ENCODE measurements at places on chromosomes 13 and 19.

DNA sequence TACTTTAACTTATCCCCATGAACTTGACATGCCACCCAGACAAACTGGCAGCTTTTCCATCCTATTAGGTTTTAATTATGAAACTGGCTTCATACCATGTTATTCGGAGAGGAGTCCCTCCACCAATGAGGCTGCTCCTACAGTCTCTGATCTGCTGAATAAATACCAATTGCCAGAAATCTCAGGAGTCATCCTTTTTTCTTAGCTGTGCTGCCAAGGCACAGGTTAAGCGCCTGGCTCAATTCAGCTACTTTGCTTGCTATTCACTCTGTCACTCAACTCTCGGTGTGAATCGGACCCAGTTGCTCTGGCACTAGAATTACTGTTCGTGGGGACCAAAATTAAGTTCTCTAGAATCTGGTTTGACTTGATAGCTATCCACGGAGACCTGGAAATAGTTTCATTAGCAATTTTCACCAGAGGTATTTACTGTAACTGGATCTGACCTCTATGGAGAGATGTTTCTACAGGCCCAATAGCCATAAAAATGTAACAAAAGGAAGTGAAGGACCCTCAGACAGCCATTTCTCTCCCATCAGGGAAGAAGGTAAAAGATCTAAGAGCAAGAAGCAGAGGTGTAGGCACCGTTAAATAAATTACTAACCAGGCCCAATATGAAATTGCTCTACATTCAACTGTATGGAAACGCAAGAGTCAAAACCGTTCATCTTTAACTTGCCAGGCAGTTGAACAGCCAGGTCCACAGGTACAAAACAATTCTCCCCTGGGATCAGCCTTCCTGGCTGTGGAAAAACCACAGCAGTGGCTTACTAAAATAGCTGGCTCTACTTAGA lies 5.4 kb downstream of the ZC3H4 start:
- no peak for DNase-seq

DNA sequence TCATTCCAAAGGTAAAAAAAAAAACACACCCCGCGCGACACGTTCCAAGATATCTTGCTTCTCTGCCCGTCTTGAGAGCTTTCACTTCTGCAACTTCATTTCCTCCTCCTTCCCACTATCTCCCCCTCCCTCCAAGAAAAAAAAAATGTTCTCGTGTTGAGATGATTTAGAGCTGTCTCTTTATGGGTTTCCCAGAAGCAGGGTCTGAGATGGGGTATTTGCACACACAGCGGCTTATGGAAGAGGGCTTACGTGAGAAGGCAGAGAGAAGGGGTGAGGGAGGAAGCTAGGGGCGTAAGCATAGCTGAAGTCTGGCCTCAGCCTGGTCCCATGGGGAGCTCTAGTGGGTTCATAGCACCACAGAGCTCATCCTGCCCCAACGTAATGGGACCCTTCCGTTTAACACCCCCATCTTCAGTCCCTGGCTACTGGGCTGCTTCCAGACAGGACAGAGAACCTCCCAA lies 31.3 kb upstream of the USE1 start:
- no peak for DNase-seq

- DNase-seq = peak; percentile 84
Measured at GRCh38 chr19:7652061-7652641, 15.2 kb downstream of the STXBP2 start.

DNA sequence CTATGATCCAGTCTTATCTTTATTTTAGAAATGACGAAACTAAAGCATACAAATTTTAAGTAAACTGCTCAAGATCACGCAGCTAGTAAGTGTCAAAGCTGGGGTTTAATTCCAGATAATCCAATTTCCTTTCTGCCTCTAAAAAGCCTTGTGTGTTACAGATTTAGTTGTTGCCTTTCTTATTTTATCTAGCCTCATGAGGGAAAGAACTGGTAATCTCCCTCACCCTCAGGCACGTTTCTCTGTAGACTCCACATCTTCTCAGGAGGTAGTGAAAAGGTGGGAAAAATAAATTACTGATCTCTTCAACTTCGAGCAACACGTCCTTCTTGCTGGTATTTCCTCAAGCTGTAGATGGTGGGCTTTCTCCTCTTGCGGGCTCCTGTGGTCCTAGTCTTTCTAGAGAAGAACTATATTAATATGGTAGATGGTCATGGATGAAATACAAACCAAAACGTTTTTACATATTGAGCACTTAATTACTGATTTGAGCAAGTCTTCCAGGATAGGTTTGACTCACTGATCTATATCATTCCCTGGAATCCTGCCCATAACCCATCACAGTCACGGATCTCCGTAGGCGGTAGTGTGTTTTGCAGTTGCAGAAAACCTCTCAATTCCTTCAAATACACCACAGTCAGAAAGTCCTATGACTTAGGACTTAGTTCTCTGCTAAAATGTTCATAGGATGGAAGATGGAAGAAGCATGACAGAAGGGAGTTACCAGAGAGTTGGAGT lies 519.5 kb downstream of the DCT start:
- no peak for DNase-seq

GRCh38 chr13:76570510-76570971 lies 315.7 kb downstream of the KCTD12 start:
- no peak for DNase-seq

DNA sequence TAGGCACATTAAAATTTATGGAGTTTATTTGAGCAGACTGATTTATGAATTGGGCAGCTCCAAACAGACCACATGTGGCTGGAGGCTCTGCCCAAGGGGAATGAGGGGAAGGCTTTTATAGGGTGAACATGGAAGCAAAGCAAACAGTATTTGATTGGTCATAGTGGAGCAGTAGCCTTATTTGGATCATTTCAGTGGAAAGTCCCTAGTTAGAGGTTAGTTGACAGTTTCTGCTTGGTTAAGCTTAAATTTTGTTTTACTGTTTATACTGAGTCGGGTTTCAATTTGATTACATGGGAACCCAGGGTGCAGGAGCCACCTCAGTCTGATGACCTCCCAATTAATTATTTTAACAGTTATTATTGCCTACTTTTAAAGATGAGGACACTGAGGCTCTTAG lies 140.5 kb downstream of the NDFIP2 start:
- DNase-seq = no peak

GRCh38 chr19:16462757-16463250 lies 9.0 kb downstream of the EPS15L1 start:
- DNase-seq = no peak

DNA sequence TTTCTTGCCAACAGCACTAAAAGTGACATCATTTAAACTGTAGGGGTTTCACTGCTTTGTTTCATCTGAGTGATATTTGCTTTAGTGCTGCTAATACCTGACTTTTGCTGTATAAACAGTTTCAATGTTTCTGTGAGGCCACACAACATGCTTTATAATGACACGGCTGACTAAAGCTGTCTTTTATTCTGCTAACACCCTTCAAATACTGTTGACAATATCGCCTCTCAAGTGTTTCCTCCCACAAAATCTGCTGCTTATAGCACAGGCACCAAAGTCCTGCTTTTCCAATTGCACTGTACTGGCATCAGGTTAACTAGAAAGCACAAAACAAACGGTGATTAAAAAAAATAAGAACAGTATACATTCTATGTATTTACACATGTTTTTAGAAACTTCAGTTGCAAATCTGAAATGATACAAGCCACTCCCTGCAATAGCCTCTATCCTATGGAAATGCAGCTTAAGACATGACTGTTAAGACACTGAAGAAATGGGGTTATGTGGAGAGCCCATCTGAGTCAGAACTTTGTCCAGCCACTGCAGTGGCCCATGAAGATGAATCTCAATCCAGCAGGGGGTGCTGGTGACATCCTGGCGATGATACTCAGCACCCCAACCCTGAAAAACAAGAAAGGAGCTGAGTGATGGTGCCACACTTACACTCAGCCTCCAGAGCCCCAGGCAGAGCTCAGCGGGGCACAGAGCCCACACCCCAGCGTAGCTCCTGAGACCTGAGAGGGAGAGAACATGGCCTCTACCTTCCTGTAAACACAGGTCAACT lies 29.4 kb downstream of the RFXAP start:
- no peak for DNase-seq

DNA sequence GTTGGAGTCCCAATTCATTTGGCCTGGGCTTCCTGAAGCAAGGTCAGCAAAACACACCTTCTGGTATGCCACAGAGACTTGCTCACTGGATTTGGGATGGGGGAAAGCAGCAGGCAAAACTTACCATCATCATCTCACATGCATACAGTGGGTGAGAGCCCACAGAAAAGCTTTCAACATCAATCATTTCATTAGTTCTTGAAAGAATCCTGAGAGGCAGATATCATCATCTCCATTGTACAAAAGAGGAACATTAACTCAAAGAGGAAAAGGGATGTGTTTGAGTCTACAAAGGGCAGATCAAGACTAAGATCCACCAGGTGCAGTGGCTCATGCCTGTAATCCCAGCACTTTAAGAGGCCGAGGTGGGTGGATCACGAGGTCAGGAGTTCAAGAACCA lies 6.4 kb downstream of the WDR87 start:
- no peak for DNase-seq

All from activated T-helper 9 cell treated with anti-CD3 and anti-CD28 coated beads, Interleukin-2, amount 50 U/mL, for 16 hours (primary cell).